ENCODE measurements at places on chromosomes 7 and 10. TPM values are rescaled to one million over a fixed set of nuclear protein-coding genes. Genes with fewer than 3 reads are reported as not detected.

NEUROD6 gene
- total RNA-seq = not detected

AHR gene
- 64.7 TPM for total RNA-seq

WNT8B gene
- total RNA-seq = not detected

AASS gene
- 22.4 TPM for total RNA-seq

PWWP2B gene
- 9.6 TPM for total RNA-seq

PRKAR2B gene
- 3.4 TPM for total RNA-seq

GRK5 gene
- 58.3 TPM for total RNA-seq

FXYD4 gene
- total RNA-seq = not detected

CUZD1 gene
- total RNA-seq = 0.47 TPM

NPSR1 gene
- total RNA-seq = not detected
